Stimulated activated CD4-positive, alpha-beta T cell treated with anti-CD3 and anti-CD28 coated beads, Interleukin-2, amount 100 ng/mL, for 48 hours (primary cell): ENCODE measurements at places on chromosomes 5 and 9.

DNA sequence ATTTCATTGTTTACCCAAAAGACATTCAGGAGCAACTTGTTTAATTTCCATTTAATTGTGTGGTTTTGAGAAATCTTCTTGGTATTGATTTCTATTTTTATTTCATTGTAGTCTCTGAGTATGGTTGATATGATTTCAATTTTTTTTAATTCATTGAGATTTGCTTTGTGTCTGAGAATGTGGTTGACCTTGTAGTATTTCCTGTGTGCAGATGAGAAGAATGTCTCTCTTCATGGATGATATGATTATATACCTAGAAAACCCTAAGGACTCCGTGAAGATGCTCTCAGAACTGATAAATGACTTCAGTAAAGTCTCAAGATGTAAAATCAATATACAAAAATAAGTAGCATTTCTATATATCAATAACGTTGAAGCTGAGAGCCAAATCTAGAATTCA is 202.4 kb upstream of the CDH9 start:
- DNase-seq, result no peak

GRCh38 chr9:136808806-136809158 is 1.0 kb downstream of the RABL6 start:
- DNase-seq, result no peak

GRCh38 chr9:126681336-126681735 is 67.6 kb downstream of the LMX1B start:
- no peak for DNase-seq

GRCh38 chr5:59300930-59301329 is 592.6 kb downstream of the PDE4D start:
- no peak for DNase-seq

GRCh38 chr9:31302620-31303418 is 1081.6 kb upstream of the ACO1 start:
- DNase-seq, result no peak

- no peak for DNase-seq
Measured at GRCh38 chr9:116096853-116097252, 56.7 kb upstream of the PAPPA start.

- no peak for DNase-seq
Measured at GRCh38 chr5:62354028-62354874, 48.2 kb downstream of the KIF2A start.

DNA sequence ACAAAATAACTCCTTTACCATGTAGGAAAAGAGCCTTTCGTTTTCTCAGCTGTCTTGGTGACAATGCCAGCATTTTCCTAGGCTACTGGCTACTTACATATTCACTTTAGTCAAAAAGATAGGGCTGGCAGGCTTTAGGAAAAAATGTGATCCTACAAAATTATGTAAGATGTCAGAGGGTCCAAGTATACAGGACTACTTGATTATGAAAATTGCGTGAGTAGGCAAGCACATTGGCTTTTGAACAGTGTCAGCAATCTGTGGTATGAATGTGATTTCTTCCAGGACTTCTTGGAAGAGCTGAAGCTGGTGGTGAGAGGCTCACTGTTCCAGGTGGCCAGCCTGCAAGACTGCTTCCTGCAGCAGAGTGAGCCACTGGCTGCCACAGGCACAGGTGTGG is 22.8 kb downstream of the THBS4 start:
- DNase-seq, result no peak

- no peak for DNase-seq
Measured at GRCh38 chr9:104906441-104907277, 21.3 kb downstream of the ABCA1 start.

- no peak for DNase-seq
Measured at GRCh38 chr9:123735376-123735775, 194.6 kb downstream of the DENND1A start.

GRCh38 chr9:69546265-69546664 is 125.9 kb downstream of the APBA1 start:
- DNase-seq, result no peak

GRCh38 chr5:138658676-138659075 is 83.5 kb upstream of the HSPA9 start:
- DNase-seq, result no peak

- no peak for DNase-seq
Measured at GRCh38 chr5:175654339-175654738, 3.5 kb upstream of the HRH2 start.

GRCh38 chr5:43411495-43411894 is 696 bp downstream of the CCL28 start:
- no peak for DNase-seq

DNA sequence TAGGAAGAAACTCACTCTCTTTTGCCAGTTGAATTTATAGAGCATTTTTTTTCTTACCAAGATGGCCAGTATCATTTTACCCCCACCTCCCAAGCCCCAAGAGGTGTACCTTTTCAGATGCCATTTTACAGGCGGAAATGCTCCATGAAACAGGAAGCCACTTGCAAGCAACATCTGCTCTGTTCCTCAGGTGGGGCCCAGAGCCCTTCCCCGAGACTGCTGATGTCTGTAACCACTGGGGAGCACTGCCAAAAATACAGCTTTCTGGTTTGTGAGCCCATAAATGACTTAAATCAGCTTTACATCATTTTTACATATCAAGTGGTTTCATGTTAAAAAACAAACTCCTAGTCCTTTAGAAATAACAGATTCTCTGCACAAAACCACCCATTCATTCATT is 42.9 kb upstream of the GARNL3 start:
- no peak for DNase-seq

GRCh38 chr9:114060070-114060469 is 18.0 kb downstream of the AMBP start:
- no peak for DNase-seq

DNA sequence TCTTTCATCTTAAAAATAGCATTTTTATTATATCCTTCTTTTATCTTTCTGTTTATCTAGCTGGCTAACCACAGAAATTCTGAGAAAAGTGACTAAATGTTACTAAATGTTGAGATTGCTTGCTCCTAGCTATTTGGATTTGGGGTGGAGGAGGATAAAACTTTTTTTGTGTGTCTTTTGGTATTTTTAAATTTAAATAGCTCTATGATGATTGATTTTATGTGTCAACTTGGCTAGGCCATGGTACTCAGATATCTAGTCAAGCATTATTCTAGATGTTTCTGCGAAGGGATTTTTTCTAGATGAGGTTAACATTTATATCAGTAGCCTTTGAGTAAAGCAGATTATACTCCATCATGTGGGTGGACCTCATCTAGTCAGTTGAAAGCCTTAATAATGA is 75.0 kb downstream of the GCNT1 start:
- no peak for DNase-seq

GRCh38 chr5:57349214-57349613 is 133.4 kb downstream of the ACTBL2 start:
- DNase-seq, result no peak

DNA sequence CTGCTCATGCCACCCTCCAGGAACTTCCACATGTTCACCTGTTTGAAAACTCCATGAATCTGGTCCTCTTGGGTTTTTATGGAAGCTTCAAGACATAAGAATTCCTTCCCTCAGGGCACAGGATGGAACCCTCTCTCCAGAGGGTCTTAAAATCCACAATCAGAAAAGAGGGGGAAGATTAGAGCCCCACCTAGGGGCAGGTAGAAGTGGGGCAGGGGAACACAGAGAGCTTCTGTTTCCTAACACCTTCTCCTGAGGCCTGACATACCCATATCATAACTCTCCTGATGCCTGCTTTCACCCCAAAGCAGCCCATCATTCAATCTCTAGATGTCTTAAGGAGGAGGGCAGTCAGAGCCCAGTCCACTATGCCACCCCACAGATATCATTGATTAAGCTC is 1087.7 kb upstream of the ARRDC3 start:
- DNase-seq, result no peak

GRCh38 chr5:81303563-81303962 is 2.2 kb downstream of the ZCCHC9 start:
- DNase-seq, result no peak

GRCh38 chr5:143262393-143263174 is 140.9 kb downstream of the NR3C1 start:
- DNase-seq, result no peak

GRCh38 chr5:31397926-31398557 is 133.9 kb downstream of the DROSHA start:
- no peak for DNase-seq

GRCh38 chr9:126055381-126055985 is 271.1 kb upstream of the MVB12B start:
- no peak for DNase-seq

DNA sequence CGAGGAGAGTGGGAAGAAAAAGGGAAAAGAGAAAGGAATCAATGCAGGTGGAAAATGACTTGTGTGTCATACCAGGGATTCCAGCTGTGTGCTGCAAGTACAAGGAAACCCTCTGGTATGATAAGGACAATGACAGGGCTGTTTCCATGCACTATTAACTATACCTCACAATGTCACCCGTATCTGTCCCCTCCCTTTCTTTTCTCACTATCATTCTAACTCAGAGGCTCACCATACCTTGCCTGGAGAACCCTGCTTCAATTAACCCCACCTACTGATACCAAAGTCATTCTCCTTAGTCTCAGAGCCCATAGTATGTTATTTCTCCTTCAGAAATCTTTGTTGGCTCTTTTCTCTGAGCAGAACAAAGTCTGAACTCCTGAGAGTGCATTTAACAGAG is 236.2 kb upstream of the NREP start:
- no peak for DNase-seq

DNA sequence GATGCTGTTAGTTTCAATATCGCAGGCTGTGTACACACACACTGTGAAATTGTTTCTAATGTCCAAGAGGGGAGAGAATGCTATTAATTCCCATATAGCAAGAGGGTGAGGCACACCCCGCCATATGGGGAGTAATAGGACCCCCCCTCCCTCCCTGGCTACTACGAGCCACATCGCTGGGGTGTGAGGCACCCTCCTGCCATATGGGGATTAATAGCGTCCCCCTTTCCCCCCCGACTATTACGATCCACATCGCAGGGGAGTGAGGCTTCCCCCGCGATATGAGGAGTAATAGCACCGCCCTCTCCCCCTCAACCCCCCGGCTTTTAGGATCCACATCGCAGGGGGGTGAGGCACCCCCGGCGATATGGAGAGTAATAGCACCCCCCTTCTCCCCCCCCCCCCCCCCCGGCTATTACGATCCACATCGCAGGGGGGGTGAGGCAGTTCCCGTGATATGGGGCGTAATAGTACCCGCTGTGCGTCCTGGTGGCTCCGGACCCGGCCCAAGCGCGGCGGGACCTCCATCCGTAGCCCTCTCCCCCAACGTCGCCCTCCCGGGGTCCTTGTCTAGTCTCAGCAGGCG is 494 bp upstream of the STK32A start:
- DNase-seq, result no peak

DNA sequence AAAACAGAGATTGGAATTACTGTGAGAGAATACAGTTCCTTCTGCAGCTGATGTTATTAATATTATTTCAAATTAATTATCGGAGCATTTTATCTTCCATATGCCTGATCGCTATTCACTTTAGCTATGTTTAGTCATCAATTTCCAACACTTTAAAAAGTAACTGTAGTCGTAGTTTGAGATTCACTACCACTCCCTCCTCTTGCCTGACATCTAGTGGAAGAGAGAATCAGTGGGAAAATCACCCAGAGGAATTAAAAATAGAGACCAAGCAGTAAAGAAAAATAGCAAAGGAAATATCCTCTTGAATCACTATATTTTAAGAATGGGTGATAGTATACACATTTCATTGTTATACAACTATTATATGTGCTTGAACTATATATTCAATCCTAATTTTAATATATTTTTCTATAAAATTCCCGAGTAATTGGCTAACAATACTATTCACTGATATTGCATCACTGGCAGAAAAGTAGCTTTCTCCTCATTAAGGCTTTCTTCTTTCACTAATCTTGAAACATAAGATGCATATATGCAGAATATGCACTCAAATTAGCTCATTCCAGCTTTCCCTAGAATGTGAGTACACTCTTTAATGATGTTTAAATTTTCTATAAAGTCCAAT is 708.7 kb downstream of the CDH9 start:
- no peak for DNase-seq

- no peak for DNase-seq
Measured at GRCh38 chr9:90841213-90841612, 39.6 kb downstream of the SYK start.

- no peak for DNase-seq
Measured at GRCh38 chr5:107812570-107813141, 141.9 kb upstream of the EFNA5 start.

DNA sequence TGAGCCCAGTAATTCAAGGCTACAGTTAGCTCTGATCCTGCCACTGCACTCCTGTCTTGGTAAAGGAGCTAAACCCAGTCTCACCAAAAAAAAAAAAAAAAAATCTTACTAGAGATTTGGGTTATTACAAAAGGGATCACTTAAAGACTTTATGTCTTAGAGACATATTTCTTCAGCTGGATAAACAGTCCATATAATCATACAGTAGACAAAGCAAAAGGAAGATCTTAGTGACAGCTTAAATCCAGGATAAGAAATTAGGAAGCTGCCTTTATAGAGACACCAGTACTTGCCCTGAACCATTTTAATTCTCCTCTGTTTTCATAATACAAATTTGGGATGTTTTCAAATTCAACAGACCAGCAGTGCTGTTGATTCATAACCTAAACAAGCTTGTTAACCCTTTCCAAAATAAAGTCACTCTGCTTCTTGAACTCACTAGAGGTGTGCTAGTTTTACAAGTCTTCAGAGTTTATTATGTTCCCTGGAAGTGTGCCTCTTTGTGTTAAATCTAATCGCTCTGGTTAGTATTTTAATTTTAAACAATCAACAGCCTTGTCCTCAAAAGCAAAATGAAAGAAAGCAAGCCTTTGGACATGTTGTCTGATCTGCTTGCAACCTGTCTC is 255.5 kb downstream of the ARRDC3 start:
- no peak for DNase-seq

GRCh38 chr9:71004196-71004595 is 117.2 kb downstream of the TRPM3 start:
- no peak for DNase-seq

DNA sequence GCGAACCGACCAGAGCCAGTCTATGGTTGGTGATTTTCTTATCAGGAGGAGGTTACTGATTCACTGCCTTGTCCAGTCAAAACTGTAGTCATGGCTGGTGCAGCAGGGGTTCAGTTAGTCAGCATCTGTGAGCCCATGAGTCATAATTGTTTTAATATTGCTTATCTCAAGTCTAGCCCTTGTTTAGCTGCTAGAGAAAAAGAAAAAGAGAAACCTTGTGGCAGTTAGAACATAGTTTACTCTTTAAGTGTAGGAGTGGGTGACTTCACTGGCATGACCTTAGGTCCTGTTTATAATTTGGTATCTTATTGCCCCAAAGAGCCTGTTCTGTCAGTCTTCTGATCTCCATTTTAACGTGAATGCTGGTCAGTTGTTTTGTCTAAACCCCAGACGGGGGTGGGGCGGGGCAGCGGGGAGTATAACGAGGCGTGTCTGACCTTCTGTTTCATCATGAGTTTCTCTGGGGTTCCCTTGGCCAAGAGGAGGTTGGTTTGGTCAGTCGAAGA is 76.9 kb upstream of the NFIL3 start:
- DNase-seq, result no peak

GRCh38 chr9:31839273-31839672 is 545.2 kb upstream of the ACO1 start:
- DNase-seq, result no peak

- no peak for DNase-seq
Measured at GRCh38 chr9:108150736-108151586, 661.4 kb upstream of the KLF4 start.
